ENCODE measurements at places on chromosomes 4 and X.

DNA sequence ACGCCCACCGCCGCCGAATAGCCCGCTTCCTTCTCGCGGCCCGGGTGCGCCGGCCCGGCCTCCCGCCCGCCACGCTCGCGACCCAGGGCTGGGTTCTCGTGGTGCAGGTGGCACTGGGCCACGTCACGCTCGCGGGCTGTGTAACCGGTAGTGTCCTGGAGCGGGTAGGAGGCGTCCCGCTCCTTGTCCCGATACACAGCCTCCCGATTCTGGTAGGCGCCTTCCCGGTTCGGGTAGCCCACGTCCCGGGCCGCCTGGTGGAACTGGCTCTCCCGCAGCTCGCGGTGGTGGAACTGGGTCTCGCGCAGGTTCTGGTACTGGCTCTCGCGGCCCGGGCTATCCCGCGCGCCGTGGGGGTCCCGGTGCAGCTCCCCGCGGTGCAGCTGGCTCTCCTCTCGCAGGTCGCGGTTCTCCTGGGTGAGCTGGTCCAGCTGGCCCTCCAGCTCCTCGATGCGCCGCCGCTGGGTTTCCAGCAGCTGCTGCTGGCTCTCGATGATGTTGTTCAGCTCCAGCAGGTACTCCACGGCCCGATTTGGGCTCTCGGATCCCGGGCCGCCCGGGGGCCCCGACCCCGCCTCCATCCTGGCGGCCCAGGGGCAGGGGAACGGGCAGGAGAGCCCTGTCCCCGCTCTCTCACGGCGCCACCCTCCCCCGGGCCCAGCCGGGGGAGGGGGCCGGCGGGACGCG, 39.3 kb upstream of the IQSEC2 start:
- no peaks in the 10 kb centered on the region for H3K36me3 ChIP-seq
- no peak overlapping the region for H3K27ac ChIP-seq
- no peaks in the 10 kb centered on the region for H3K4me1 ChIP-seq
- H3K27me3 ChIP-seq, result peaks cover 53% of the 10 kb centered on the region
- H3K4me3 ChIP-seq, result peak overlapping the region; percentile 80
- DNase-seq, result no peak

GRCh38 chrX:38561126-38561868, at the start of gene TSPAN7:
TSPAN7 (plus strand) TSS chrX:38561542; CDS start chrX:38561547, 5 bp downstream.
- H3K36me3 ChIP-seq, result no peaks in the 10 kb centered on the region
- no peak within 1 kb of the TSS for H3K27ac ChIP-seq
- H3K4me1 ChIP-seq, result peaks cover 2% of the 10 kb centered on the region
- H3K4me3 ChIP-seq, result peak within 1 kb of the TSS; percentile 40
- H3K27me3 ChIP-seq, result no peaks in the 10 kb centered on the region

- no peak overlapping the region for H3K4me3 ChIP-seq
- H3K27me3 ChIP-seq, result no peaks in the 10 kb centered on the region
- no peak overlapping the region for H3K27ac ChIP-seq
These were observed 8.6 kb upstream of the PDHA1 start for GRCh38 chrX:19334945-19335626.

DNA sequence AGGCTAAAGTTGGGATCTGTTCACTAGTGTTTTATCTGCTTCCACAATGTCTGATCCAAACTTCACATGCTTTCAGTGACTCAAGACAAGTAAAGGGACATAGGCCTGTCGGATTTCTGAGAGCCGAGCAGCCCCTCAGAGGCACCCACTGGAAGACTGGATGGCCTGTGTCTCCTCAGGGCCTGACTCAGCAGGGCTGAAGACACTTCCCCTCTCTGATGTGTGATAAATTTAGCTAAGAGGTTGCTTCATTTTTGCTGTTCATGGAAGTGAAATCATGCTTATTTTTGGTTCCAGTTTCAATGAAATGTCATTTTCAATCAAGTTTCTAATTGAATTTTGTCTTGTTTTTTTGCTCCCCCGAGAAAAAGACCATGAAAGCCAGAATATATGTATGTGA, 93.7 kb downstream of the MXRA5 start:
- H3K27ac ChIP-seq, result no peak overlapping the region
- no peak for DNase-seq
- no peaks in the 10 kb centered on the region for H3K27me3 ChIP-seq
- no peaks in the 10 kb centered on the region for H3K36me3 ChIP-seq
- no peaks in the 10 kb centered on the region for H3K4me1 ChIP-seq
- no peak overlapping the region for H3K4me3 ChIP-seq

DNA sequence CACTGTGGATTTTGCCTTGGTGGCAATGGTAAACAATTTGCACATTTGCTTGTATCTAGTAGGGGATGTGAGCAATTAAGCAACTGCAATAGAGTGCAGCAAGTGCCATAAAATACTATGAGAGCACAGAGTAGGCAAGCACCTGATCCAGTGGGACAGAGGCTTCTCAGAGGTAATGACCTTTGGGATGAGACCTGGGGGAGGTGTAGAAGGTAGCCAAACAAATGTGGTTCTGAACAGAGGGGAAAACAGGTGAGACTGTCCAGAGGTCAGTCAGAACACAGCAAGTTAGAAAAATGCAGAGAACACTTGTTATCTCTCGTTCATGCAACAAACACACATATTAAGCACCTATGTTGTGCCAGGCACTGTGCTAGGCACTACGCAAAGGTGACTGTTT, 21.4 kb upstream of the ANK2 start:
- no peaks in the 10 kb centered on the region for H3K36me3 ChIP-seq
- H3K4me3 ChIP-seq, result no peak overlapping the region
- DNase-seq, result no peak

- DNase-seq, result peak; percentile 0
- peaks cover 9% of the 10 kb centered on the region for H3K4me1 ChIP-seq
- no peaks in the 10 kb centered on the region for H3K27me3 ChIP-seq
- no peak overlapping the region for H3K27ac ChIP-seq
- no peak overlapping the region for H3K4me3 ChIP-seq
These were observed 2.2 kb downstream of the SLC16A2 start for GRCh38 chrX:74423289-74423998.

DNA sequence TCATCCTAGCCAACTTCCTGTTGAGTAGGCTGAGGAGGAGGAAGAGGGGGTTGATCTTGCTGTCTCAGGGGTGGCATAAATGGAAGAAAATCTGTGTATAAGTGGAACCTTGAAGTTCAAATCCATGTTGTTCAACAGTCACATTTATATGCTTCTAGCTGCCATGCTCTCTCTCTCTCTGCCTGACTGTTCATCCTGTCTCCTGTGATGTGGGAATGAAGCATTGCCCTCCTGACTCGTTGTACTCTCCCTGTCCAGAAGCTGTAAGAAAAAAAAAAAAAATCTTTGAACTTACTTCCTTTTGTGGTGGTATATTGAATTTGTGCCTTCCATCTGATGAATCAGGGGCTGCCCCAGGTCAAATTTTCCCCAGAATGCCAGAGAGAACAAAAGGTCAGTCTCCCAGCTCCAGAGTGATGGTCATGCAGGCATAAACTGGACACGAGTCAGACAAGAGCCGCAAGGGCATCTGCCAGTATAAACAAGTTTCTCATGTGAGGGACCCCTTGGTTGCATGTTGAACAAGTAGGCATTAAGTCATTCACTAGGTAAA, 257.0 kb downstream of the IDS start:
- no peak overlapping the region for H3K4me3 ChIP-seq
- no peaks in the 10 kb centered on the region for H3K4me1 ChIP-seq
- H3K36me3 ChIP-seq, result no peaks in the 10 kb centered on the region

DNA sequence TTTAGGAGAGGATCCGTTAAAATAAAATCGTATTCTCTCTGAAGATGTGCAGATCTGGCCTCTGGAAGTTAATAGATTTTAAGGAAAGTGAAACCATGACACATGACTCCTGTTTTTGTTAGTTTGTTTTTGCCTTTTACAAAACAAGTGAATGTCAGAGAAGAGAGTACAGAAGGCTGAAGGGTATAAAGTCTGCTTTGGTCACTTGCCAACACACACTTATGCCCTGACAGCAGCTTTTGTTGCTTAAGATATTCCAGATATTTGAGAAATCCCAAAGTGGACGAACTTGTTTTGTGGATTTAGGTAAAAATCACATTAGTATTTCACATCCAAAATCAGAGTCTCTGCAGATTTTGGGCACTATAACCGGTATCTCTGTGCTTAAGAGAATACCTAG, 192.4 kb upstream of the RASGEF1B start:
- DNase-seq, result no peak
- H3K4me1 ChIP-seq, result no peaks in the 10 kb centered on the region
- no peaks in the 10 kb centered on the region for H3K36me3 ChIP-seq
- H3K27ac ChIP-seq, result no peak overlapping the region
- H3K4me3 ChIP-seq, result no peak overlapping the region
- H3K27me3 ChIP-seq, result no peaks in the 10 kb centered on the region

- DNase-seq, result no peak
- no peaks in the 10 kb centered on the region for H3K27me3 ChIP-seq
- no peak overlapping the region for H3K4me3 ChIP-seq
- no peak overlapping the region for H3K27ac ChIP-seq
- H3K4me1 ChIP-seq, result no peaks in the 10 kb centered on the region
- no peaks in the 10 kb centered on the region for H3K36me3 ChIP-seq
These were observed 39.9 kb upstream of the XAGE1B start for GRCh38 chrX:52556741-52557140.

GRCh38 chr4:144590020-144590419, 55.9 kb upstream of the HHIP start:
- no peaks in the 10 kb centered on the region for H3K27me3 ChIP-seq
- H3K36me3 ChIP-seq, result no peaks in the 10 kb centered on the region

DNA sequence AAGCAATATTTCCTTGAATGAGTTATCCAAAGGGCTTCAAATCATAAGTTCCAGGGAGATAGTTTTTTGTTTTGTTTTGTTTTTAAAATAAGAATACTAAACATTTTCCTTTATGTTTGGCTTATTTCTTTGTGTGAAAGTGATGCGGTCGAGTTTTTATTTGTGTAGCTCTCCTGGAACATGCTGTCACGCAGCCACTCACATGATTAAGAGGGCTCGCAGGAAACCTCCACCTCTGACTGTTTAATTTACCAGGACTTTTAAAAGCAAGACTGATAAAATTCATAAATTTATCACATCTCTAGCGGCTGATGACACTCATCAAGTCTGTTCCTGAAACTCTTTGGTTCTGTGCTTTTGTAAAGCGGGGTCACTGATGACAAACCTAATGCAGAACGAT, 48.9 kb upstream of the HAND2 start:
- H3K36me3 ChIP-seq, result no peaks in the 10 kb centered on the region
- no peak overlapping the region for H3K27ac ChIP-seq
- no peaks in the 10 kb centered on the region for H3K4me1 ChIP-seq
- no peak overlapping the region for H3K4me3 ChIP-seq
- no peaks in the 10 kb centered on the region for H3K27me3 ChIP-seq
- no peak for DNase-seq

DNA sequence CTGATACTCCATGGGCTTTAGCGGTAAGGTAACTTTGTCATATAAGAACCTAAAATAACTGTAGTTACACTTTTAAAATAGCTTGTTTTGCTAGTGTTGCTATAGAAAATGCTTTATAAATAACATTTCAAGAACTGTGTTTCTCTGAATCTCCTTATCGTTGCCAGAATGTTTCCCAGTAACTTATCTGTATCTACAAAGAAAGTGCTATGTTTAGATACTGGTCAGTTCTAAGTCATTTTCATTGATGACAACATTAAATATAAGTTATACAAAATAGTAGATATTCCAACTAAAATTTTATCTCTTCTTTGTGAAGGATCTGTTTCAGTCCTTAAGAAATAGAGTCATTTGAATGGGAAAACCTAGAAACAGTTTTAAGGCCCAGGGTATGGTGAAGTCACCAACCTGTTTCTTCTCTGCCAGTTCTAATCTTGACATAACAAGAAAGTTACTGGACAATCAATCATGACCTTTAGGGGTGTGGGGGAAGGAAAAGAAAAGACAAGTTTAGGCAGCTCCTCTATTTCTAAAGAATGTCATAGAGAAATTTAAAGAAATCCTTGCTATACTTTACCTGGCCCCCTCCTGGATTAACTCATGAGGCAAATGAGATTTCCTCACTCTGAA, 425.9 kb downstream of the RPA4 start:
- peaks cover 4% of the 10 kb centered on the region for H3K4me1 ChIP-seq
- H3K36me3 ChIP-seq, result no peaks in the 10 kb centered on the region
- no peak overlapping the region for H3K27ac ChIP-seq
- H3K4me3 ChIP-seq, result no peak overlapping the region

DNA sequence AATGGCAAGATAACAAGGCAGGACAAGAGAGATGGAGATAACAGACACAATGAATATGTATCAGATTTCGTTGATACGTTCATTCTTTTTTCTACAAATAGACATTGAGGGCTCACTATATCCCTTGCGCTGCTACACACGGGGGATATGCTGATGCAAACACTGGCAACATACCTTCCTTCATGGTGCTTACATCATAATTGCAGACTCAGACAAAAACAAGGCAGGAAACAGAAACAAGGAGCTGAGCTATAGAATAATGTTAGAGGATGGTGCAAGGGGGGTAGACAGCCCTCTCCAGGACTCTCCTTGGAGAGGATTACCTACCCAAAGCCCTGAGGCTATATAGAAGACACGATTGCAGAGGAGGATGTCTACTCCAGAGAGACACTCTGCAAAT, 1069.5 kb downstream of the DMD start:
- no peaks in the 10 kb centered on the region for H3K27me3 ChIP-seq
- H3K27ac ChIP-seq, result no peak overlapping the region
- H3K4me1 ChIP-seq, result no peaks in the 10 kb centered on the region

- H3K4me3 ChIP-seq, result no peak overlapping the region
- H3K27me3 ChIP-seq, result no peaks in the 10 kb centered on the region
- H3K27ac ChIP-seq, result no peak overlapping the region
- no peak for DNase-seq
These were observed 217.0 kb upstream of the NDST3 start for GRCh38 chr4:117817301-117817700.

- H3K27ac ChIP-seq, result no peak overlapping the region
- no peak overlapping the region for H3K4me3 ChIP-seq
- H3K36me3 ChIP-seq, result no peaks in the 10 kb centered on the region
- H3K27me3 ChIP-seq, result no peaks in the 10 kb centered on the region
- no peaks in the 10 kb centered on the region for H3K4me1 ChIP-seq
These were observed 115.3 kb upstream of the KLHL4 start for GRCh38 chrX:87402256-87402655.

- DNase-seq, result no peak
- H3K4me3 ChIP-seq, result no peak overlapping the region
- H3K27ac ChIP-seq, result no peak overlapping the region
- no peaks in the 10 kb centered on the region for H3K4me1 ChIP-seq
These were observed 294.8 kb downstream of the HS3ST1 start for GRCh38 chr4:11133868-11134267.

DNA sequence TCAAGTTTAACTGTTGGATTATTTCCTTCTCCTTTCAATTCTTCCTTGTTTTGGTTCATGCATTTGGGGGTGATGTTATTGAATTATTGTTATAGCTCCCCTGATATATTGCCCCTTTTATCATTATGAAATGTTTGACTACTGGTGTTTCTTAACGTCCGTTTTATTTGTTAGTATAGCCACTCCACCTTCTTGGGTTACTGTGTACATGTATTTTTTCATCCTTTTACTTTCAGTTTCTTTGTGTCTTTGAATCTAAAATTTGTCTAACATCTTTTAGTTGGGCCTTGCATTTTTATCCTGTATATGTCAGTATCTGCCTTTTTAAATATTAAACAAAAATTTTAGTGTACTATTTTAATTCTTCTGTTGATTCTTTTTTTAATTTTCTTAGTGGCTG, 88.7 kb downstream of the TNIP2 start:
- peaks cover 91% of the 10 kb centered on the region for H3K36me3 ChIP-seq

GRCh38 chrX:56765811-56766553, 36.9 kb downstream of the NBDY start:
- no peak overlapping the region for H3K27ac ChIP-seq
- no peak overlapping the region for H3K4me3 ChIP-seq
- no peaks in the 10 kb centered on the region for H3K27me3 ChIP-seq
- no peaks in the 10 kb centered on the region for H3K4me1 ChIP-seq
- no peak for DNase-seq
- no peaks in the 10 kb centered on the region for H3K36me3 ChIP-seq

- DNase-seq, result no peak
- no peak overlapping the region for H3K27ac ChIP-seq
- H3K27me3 ChIP-seq, result no peaks in the 10 kb centered on the region
- no peaks in the 10 kb centered on the region for H3K36me3 ChIP-seq
These were observed 329.8 kb downstream of the NR3C2 start for GRCh38 chr4:148112231-148112982.

Data from neuronal stem cell (in vitro differentiated cells).